ENCODE measurements at places on chromosomes 1 and 21.

GRCh38 chr1:69766431-69767180 is 198.9 kb downstream of the LRRC7 start:
- DNase-seq: no peak

- no peak for DNase-seq
These were observed 46.6 kb downstream of the PCP4 start for GRCh38 chr21:39913706-39914305.

DNA sequence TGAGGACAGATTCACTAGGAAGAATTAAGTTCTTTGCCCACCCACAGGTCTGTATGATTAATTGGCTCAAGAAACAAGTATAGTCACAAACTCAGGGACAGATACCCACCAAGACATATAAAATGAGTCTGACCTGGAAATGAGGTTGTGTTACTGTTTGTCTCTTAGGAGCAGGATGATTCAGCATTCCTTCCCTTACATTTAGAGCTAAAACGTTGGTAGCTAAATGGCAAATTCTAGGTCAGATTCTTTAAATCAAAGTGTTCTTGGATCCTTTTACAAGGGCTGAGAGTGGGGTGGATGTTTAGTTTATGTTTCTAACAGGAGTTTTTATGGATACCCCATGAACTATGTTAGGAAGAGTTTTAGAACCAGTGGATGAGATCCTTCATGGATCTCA is 4.7 kb downstream of the RIMKLA start:
- DNase-seq: no peak

DNA sequence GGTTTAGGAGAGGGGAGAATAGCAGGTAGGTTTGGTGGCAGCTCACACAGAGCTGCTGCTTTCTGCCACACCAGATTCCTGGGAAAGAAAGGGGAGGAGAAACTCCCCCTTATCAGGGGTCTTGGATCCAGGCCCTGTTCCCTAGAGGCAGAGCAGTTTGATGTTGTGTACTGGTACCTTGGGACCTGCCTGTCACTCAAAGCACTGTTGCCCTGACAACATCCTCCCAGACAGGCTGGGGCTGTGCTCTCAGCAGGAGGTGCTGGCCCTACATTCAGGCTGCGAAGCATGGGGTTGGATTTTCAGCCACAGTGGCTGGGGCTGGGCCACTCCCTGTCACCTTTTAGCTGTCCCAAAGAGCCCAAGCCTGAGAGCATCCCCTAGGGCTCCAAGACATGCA is 188.0 kb downstream of the GRIK3 start:
- DNase-seq: no peak

DNA sequence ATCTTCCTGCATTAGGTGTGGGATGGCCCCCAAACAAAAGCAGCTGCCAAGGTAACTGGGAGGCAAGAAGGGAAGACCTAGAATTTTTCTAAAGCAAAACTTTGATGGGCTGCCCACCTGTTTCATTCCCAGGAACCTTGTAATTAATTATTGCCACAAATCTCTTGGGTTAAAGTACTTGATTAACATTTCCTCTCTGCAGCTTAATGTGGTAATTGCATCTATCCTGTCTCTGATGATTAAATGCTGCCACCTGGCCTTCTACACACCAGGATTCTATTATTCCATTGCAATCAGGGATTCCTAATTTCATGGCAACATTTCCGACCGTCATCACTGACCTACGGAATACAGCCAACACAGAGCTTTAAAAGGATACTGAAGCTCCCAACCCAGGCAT is 68.3 kb upstream of the RC3H1 start:
- no peak for DNase-seq

DNA sequence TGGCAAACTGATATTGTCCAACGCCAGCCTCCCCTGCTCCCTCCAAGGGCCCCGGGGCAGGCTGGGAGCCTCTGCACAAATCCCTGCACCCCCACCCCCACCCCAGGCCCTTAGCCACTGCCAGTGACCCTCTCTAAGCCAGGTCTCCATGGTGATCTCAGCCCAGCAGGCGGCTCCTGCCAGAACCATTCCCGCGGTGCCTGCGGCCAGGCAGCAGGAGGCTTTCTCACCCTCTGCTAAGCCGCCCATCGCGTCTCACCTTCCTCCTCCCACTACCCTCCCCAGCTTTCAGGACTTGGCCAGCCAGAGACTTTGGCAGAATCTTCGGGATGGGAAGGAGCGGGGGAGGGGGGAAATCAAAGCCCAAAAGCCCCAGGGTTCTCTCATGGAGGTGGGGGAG is 46.8 kb upstream of the WASF2 start:
- DNase-seq: no peak

- no peak for DNase-seq
These were observed 105.7 kb downstream of the ZNF326 start for GRCh38 chr1:90100566-90100965.

DNA sequence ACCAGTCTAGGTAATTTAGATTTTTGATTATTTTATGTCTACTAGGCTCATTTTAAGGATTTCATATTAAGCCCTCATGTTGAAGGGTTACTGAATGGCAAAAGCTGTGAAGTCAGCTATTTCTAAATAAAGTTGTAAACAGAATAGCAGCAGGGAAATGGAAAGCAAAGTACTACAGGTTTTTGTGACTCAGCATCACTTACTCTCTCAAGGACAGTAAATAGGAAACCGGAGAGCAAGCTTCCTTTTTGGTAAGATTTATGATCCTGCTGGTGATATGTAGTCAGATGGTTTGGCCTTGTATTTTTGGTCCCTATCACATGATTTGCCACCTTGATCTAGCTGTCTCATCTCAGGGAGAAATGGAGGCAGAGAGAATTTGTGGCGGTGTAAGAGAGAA is 226.0 kb downstream of the RPS6KC1 start:
- DNase-seq: no peak

- no peak for DNase-seq
These were observed 189.5 kb downstream of the PLA2G4A start for GRCh38 chr1:187018291-187018690.

DNA sequence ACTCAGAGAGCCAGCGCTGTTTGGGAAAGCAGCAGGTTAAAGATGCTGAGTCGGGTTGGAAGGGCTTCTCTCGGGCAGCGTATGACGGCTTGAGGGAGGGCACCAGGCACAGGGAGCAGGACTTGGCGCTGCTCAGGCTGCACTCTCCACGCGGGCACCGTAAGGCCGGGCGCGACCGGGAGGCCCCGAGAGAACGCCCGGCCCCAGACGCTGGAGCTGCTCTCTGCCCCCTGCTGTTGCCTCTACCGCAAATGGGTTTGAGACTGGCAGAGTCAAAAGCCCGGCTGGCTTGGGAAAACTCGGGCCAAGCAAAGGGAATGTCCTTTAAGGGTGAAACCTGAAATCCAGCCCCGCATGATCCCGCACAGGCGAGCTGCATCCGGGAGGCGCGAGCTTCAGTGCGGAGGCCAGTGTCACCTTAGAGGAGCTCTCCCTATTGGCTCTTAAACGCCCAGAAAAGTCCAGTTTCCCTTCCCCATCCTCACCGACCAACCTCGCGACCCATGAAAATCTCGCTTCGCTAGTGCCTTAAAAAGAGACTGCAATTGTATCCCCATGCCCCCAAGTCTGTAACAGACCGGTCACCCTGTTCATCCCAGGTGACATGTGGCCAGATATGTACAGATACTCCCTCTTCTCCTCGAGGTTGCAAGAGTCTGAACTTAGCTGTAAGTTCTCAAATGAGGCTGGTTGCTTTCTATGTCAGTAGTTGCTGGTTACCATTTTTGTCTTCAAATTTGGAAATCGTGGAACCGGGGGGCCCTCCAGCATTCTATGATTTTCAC is 1.1 kb downstream of the PRRX1 start:
- no peak for DNase-seq

- DNase-seq: no peak
These were observed 506 bp downstream of the MYOM3 start for GRCh38 chr1:24111262-24111995.

- DNase-seq: no peak
These were observed 10.5 kb upstream of the SPEN start for GRCh38 chr1:15836772-15837669.

DNA sequence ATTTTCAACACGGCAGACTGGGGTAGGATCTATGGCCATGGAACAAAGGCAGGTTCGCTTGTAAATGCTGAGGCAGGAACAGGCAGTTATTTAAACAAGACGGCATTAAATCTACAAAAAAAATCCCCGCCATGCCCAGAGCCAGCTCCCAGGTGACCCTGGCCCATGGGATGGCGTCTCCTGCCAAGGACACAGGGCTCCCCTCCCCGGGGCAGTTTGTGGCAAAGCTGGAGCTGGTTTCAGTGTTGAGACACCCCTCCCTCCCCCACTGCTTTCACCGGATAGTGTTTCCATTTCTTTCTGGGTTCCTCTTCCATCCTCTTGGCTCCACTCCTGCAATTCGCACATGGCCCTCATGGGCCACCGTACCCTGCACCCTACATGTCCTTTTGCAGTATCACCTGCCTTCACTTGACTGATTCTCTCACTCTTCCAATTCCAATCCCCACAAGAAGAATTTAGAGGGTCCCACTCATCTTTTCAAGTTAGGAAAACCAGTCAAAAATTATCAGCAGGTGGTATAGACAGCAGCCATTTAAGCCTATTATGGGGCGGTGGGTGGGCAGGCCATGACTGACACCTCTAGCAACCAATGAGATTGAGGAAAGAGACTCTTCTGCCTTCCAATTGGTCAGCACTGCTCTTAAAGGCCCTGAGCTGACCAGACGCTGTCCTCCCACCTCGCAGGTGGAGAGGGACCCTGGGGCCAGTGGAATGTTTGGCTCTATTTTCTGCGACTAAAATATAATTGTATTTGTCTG is 52.0 kb downstream of the OLIG1 start:
- DNase-seq: no peak

- DNase-seq: peak; percentile 62
These were observed 13.5 kb downstream of the ESPN start for GRCh38 chr1:6438047-6438525.

GRCh38 chr1:201229771-201230635 is 39.4 kb downstream of the IGFN1 start:
- DNase-seq: no peak

DNA sequence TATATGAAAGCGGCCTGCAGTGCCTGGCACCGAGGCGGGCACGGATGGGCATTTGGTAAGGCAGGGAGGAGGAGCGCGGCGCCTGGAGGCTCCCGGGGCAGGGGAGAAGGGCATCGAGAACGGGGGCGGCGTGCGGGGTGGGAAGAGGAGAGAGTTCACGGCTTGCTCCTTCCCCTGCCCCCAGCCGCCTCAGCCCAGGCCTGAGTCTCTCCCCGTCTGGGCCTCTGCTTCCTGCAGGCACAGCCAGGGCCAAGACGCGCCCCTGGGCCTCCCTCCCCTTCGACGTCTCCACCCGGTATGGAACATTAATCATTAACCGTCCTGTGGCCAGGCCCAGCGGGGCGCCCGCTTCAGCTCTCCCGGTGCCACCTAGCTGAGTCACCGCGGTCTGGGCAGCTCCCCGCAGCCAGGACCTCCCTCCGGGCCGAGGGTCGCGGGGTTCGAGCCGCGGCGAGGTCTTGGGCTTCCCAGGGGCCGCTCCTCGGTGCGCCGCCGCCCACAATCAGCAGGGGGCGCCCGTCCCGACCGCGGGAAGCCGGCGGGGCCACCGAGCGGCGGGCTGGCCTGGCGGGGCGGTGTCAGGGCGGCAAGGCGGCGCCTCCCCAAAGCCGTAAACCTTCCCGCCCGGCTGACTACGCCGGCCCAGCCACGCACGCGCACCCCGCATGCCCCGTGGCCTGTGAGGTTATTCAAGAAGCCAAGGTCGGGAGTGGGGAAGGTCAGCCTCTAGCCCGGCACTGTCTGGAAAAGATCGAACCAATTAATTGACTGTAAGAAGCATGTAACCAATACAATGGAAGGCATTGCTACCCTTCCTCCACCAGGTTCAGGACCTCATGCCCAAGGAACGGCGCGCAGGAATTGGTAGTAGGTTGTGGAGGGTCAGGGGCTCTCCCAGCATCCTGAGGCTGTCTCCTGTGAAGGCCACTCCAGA is 23.4 kb upstream of the RD3 start:
- DNase-seq: peak; percentile 70

- no peak for DNase-seq
These were observed 6.2 kb downstream of the FAM131C start for GRCh38 chr1:16067127-16067768.

- no peak for DNase-seq
These were observed 888 bp upstream of the SNRPE start for GRCh38 chr1:203860396-203861025.

DNA sequence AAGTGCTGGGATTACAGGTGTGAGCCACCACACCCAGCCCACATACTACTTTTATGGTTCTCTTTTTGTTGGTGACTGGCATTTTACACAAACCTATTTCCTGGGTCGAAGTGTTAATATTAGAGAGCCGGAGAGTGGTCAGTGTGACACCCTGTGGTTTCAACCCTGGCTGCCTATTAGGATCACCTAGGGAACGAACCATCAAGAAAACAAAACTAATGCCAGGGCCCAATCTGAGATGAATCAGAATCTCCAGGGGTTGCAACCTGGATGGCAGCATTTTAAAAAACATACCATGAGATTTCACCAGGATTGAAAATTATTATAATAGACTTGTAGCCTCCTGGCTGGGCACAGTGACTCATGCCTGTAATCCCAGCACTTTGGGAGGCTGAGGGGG is 6.1 kb downstream of the MRPS21 start:
- DNase-seq: no peak

DNA sequence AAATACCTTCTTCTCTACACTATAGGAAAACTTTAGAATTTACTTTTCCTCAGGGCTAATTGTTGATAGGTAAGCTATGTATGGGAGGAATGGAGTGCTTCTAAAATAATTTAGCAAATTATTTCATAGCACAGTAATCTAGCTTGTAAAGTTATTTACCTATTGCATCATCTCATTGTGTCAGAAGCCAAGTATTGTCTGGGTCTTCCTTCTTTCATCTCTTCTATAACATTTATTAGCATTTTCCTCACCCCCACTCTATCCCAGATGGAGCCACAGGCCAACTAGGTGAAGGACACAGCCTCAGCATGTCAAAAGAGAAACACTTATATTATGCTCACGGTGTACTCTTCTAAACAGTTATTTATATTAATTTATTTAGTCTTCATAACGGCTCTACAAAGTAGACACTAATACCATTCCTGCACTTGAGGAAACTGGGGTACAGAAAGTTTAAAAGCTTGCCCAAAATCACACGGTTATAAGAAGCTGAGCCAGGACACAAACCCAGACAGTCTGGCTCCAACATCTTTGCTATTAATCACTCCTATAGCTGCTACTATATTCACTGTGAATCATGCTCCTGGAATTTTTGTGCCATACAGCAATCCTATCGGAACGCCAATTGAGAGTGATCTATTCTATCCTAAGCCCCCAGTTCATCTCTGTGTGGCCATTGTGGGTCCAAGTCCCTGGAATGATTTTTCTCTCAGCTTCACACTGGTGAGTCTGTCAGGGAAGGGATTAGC is 43.1 kb downstream of the OR10J5 start:
- no peak for DNase-seq

DNA sequence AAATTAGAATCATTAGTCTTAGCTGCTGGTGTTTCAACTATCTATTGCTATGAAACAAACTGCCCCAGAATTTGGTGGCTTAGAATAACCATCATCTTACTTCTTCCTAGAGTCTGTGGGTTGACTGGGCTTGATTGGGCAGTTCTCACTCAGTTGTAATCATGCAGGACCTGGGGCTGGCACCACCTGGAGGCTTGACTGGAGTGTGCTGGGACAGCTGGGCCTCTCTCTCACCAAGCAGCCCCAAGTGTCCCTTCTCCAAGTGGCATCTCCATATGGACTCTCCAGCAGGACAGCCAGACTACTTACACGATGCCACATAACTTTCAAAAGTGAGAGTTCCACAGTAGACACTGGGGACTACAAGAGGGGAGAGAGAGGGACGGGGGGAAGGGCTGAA is 140.3 kb upstream of the ATP1B1 start:
- DNase-seq: no peak

GRCh38 chr1:92956254-92957029 is 4.8 kb downstream of the DIPK1A start:
- DNase-seq: no peak
